ENCODE measurements at places on chromosomes 5 and 9. TPM values are rescaled to one million over a fixed set of nuclear protein-coding genes. Genes with fewer than 3 reads are reported as not detected.

DNA sequence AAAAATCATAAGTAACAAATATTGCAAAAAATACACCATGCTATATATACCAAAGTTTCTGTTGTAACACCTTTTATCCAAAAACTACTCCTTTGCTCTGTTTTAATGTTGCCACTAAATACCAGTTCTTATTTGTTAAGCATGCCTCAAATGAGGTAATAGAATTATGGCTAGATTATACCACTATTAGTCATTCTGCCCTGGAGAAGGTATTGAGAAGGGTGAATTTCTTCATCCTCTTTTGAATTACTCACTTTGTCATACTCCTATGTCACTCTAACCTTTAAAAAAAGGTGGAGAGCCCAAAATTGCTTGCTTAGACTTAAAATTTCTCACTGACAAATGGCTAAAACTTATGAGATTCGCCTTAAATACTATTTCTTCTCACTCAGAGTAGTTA, 750.9 kb downstream of the MAT2B start:
- H3K4me3 ChIP-seq: no peak overlapping the region
- no peak overlapping the region for H3K27ac ChIP-seq
- no peaks in the 10 kb centered on the region for H3K36me3 ChIP-seq
- no peaks in the 10 kb centered on the region for H3K4me1 ChIP-seq
- no peaks in the 10 kb centered on the region for H3K27me3 ChIP-seq
- no peak for DNase-seq

DNA sequence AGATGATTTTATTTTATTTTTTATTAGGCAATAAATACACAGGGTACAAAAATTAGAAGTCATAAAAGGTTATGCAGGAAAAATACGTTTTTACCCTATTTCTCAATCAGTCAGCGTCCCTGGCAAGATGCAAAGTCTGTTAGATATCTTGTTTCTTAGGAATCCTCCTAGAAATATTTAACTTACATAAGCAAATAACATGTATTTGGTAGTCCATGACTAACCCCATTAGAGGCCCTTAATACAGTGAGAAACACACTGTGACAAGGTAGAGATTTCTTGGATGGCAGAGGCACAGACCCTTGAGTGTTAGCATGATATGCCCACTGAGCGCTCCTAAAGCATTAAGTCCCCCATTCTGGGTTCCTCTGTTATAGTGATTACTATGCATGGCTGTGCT, 121.2 kb upstream of the ADAMTSL1 start:
- no peaks in the 10 kb centered on the region for H3K27me3 ChIP-seq
- no peaks in the 10 kb centered on the region for H3K36me3 ChIP-seq
- no peak for DNase-seq

- H3K27ac ChIP-seq: no peak overlapping the region
- peaks cover 66% of the 10 kb centered on the region for H3K36me3 ChIP-seq
- DNase-seq: no peak
Measured at GRCh38 chr9:91138760-91139159, 223.0 kb downstream of the AUH start.

DNA sequence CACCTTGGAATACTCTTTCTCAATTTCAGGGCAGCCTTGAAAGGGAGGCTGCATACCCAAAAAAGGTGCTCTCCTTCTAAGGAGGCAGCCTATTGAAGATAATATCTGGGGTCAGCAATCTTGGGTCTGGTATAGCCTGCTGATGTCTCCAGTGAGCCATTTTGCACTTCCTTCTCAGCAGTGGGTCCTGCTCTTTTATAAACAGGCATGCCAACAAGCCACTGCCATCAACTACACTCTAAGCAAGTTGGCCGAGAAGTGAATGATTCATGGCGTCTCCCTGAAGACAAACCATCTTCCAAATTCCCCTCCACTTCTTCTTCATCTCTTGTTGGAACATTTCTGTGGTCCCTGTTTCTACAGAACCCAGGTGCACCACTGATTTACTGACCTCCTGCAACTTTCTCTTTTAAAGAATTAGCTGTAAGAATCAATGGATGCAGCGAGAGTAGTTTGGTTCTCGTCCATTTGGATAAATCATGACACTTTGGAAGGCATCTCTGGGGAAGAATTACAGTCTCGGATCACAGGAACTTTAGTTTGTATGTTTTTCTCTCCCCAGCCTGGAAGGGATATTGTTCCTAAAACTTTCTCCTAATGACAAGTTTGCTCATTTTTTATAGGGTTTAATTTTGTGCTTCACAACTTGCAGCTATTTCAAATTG, 108.3 kb downstream of the INSYN2B start:
- H3K4me3 ChIP-seq: no peak overlapping the region
- no peak overlapping the region for H3K27ac ChIP-seq
- DNase-seq: no peak
- peaks cover 41% of the 10 kb centered on the region for H3K36me3 ChIP-seq
- no peaks in the 10 kb centered on the region for H3K4me1 ChIP-seq
- H3K27me3 ChIP-seq: no peaks in the 10 kb centered on the region

DNA sequence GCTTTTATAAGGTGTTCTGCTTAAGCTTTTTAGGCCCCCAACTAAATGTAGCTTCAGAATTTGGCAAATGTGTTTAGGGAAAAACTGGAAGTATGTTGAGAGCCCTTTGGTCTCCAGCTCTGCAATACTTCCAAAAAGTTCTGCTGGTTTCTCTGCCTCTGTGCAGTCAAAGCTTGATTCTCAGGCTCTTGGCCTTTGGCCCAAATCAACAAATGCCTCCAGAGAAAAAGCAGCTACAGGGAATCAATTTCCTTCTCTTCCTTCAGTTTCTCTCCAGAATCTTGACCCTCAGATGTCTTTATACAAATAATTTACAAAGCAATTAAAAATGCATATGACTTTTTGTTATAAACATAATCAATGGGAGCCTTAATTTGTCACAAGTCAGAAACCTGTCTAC, 235.7 kb downstream of the COMMD10 start:
- H3K4me3 ChIP-seq: no peak overlapping the region
- DNase-seq: no peak
- H3K27ac ChIP-seq: no peak overlapping the region
- H3K27me3 ChIP-seq: no peaks in the 10 kb centered on the region
- H3K36me3 ChIP-seq: peaks cover 11% of the 10 kb centered on the region

DNA sequence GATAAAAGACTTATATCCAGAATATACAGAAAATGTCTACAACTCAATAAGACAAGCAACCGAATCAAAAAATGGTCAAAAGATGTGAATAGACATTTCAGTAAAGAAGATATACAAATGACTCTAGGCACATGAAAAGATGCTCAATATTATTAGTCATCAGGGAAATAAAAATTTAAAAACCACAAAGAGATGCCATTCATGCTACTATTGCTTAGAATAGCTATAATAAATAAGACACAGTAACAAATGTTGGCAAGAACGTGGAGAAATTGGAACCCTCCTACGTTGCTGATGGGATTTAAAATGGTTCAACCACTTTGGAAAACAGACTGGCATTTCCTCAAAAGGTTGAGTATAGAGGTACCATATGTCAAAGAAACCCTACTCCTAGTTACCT, 39.8 kb downstream of the POLK start:
- H3K36me3 ChIP-seq: peaks cover 47% of the 10 kb centered on the region
- no peak overlapping the region for H3K27ac ChIP-seq

- H3K36me3 ChIP-seq: peaks cover 8% of the 10 kb centered on the region
- H3K27me3 ChIP-seq: no peaks in the 10 kb centered on the region
- no peak for DNase-seq
- H3K4me1 ChIP-seq: peaks cover 46% of the 10 kb centered on the region
Measured at GRCh38 chr5:439636-440035, 3.3 kb upstream of the EXOC3 start.

DNA sequence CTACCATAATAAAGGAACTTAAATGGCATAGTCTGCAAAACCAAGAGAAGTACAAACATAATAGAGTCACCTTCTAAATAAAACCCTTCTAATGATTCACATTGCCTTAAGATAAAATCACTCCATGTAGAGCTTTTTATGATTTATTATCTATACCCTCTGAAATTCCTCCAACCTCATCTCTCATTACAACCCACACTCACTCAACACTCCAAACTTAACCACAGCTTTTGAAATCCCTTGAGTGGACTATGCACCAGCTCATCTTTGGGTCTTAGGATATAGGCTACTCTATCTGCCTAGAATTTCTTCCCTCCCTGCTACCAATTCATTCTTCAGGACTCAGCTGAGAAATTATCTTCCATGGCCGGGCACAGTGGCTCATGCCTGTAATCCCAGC, 122.5 kb downstream of the CETN3 start:
- no peak for DNase-seq
- no peak overlapping the region for H3K27ac ChIP-seq
- no peaks in the 10 kb centered on the region for H3K4me1 ChIP-seq
- H3K36me3 ChIP-seq: no peaks in the 10 kb centered on the region

- peaks cover 2% of the 10 kb centered on the region for H3K36me3 ChIP-seq
- H3K27ac ChIP-seq: no peak overlapping the region
- no peak for DNase-seq
- no peak overlapping the region for H3K4me3 ChIP-seq
Measured at GRCh38 chr5:143820451-143820850, 8.5 kb downstream of the HMHB1 start.

DNA sequence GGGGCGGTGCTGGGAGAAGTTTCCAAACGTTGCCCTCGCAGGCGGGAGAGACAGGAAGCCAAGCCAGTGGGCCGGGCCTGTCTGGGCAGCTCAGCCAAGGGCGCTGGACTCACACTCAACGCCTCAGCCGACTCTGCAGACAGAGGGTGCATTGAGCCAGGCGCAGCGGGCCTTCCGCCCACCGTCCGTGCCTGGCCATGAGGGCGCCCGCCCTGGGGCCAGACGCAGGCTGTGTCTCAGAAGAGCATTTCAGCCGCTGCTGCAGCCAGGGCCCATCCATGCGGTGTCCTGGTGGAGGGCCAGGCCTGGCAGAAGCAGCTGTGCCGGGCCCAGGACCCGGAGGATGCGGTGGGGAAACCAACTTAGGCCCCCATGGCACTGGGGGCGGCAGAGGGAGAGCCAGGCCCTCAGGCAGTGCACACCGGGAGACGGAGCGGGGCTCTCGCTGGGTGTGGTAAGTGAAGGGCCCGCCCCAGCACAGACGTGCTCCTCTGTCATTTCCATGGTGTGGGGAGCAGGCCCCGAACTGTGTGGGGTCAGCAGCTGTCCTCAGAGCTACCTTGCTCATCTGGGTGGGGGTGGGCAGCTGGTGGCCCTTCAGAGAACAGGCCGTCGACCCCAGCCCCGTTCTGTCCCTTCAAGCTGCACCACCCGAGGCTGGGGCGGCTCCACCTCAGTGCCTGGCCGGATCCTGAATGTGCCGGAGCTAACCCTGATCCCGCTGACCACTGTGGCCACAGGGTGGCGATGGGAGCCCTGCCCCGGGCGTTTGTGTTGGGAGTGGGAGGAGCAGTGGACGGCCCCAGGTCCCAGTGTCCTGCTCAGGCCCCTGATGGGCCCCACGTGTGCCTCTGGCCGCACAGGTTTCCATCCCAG, 18.0 kb downstream of the DNLZ start:
- H3K4me3 ChIP-seq: no peak overlapping the region
- no peaks in the 10 kb centered on the region for H3K36me3 ChIP-seq
- no peak for DNase-seq
- no peaks in the 10 kb centered on the region for H3K4me1 ChIP-seq

- H3K36me3 ChIP-seq: no peaks in the 10 kb centered on the region
- H3K27ac ChIP-seq: no peak overlapping the region
- no peak overlapping the region for H3K4me3 ChIP-seq
- no peak for DNase-seq
- H3K27me3 ChIP-seq: peaks cover 6% of the 10 kb centered on the region
- H3K4me1 ChIP-seq: no peaks in the 10 kb centered on the region
Measured at GRCh38 chr5:111976705-111977435, 219.9 kb upstream of the NREP start.

DNA sequence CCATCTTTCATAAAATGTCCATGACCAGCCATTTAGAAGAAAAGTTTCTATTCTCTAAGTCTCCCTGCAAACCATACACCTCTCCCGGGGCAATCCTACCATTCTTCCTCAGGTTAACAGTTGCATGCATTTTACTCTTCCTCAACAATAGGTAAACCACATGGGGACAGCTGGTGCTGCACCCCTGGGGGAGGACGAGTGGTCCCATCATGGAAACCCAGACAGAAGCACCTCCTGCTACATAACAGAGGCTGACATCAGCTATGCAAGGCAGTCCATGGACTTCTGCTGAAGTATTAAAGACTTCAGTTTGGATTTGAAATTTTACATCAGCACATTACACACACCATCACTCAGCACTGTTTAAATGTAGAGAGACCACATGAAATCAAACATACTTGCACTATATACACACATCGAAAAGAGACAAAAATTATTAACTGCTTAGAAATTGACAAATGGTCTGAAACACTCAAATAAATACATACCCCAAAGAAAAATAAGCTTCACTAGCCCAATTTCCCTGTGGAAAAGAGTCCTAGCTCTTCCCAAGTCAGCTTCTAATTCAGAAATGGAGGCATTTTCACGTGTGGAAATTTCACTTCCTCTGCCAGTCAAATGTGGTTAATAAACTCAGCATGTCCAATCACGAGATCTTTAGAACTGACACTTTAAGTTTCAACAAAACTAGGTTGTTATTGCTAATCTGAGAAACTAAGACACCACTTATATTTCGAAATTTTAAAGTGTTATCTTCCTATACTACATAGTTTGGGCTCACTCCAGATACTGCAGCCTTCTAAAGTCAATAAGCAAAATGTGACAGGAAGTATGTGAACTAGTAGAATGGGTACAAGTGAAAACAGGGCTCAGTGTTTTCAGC, 173.4 kb downstream of the ROR2 start:
- DNase-seq: no peak
- H3K27ac ChIP-seq: no peak overlapping the region
- no peaks in the 10 kb centered on the region for H3K36me3 ChIP-seq
- H3K4me3 ChIP-seq: no peak overlapping the region

GRCh38 chr5:136639616-136640015, 274.3 kb upstream of the TRPC7 start:
- no peak overlapping the region for H3K27ac ChIP-seq
- no peaks in the 10 kb centered on the region for H3K36me3 ChIP-seq
- no peak overlapping the region for H3K4me3 ChIP-seq
- H3K4me1 ChIP-seq: no peaks in the 10 kb centered on the region
- no peaks in the 10 kb centered on the region for H3K27me3 ChIP-seq

GRCh38 chr5:155434267-155434666, 420.7 kb downstream of the KIF4B start:
- H3K27me3 ChIP-seq: no peaks in the 10 kb centered on the region
- no peak overlapping the region for H3K4me3 ChIP-seq
- no peaks in the 10 kb centered on the region for H3K4me1 ChIP-seq
- H3K36me3 ChIP-seq: no peaks in the 10 kb centered on the region

DNA sequence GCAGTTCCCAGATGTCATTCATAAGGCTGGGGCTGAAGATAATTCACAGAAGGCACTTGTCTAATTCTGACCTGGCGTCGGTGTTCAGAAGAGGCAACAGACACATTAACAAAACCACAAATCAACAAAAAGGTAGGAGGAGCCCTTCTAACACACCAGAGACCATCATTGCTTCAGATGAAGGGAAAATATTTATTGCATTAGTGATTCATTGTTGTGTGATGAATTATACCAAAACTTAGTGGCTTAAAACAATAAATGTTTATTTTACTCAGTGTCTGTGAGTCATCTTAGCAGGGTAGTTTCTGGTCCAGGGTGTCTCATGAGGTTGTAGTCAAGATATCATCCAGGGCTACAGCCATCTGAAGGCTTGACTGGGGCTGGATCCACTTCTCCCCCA, 91.3 kb upstream of the KIF2A start:
- no peaks in the 10 kb centered on the region for H3K4me1 ChIP-seq
- H3K27me3 ChIP-seq: peaks cover 25% of the 10 kb centered on the region
- no peak for DNase-seq
- H3K27ac ChIP-seq: no peak overlapping the region

The RLN2 gene
- total RNA-seq: 2.2 TPM

The TCERG1 gene
- 86.5 TPM for total RNA-seq

The CAMK2A gene
- total RNA-seq: not detected

The NR4A3 gene
- 0.26 TPM for total RNA-seq

The SPATA24 gene
- total RNA-seq: 3.8 TPM

The MZB1 gene
- 19.0 TPM for total RNA-seq

The MORN5 gene
- not detected for total RNA-seq

All from activated CD8-positive, alpha-beta T cell treated with anti-CD3 and anti-CD28 coated beads, Interleukin-2, amount 10 ng/mL, durations not matched to agents 7 days and 5 days (primary cell).